ENCODE measurements at places on chromosomes 1 and 21. TPM values are rescaled to one million over a fixed set of nuclear protein-coding genes. Genes with fewer than 3 reads are reported as not detected.

Gene PCSK9
- polyA plus RNA-seq: 77.6 TPM

Gene TAL1
- not detected for polyA plus RNA-seq

GRCh38 chr1:85330711-85331290 lies 54.4 kb upstream of the BCL10 start:
- H3K4me1 ChIP-seq: peaks cover 31% of the 10 kb centered on the region
- no peak overlapping the region for H3K4me3 ChIP-seq
- no peaks in the 10 kb centered on the region for H3K27me3 ChIP-seq
- no peak for DNase-seq

DNA sequence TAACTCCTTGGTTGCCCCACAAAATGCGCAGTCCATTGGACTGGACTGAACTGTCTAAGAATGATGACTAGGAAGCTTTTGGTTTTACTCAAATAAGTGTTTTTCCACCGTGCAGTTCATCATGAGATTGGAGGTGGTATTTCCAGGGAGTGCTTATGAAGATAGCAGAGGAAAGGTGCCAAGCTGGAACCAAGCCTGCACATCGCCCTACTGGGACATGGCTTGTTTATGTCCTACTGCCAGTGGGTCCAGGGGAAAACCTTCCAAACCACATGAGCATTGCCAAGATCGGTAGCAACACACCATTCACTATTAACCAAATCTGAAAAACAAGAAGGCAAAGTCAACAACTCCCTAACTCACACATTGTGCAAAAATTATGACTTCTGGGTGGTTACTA lies 54.7 kb upstream of the DSCAM start:
- no peak overlapping the region for H3K4me3 ChIP-seq
- H3K27ac ChIP-seq: no peak overlapping the region
- H3K36me3 ChIP-seq: peaks cover 8% of the 10 kb centered on the region
- H3K27me3 ChIP-seq: no peaks in the 10 kb centered on the region

DNA sequence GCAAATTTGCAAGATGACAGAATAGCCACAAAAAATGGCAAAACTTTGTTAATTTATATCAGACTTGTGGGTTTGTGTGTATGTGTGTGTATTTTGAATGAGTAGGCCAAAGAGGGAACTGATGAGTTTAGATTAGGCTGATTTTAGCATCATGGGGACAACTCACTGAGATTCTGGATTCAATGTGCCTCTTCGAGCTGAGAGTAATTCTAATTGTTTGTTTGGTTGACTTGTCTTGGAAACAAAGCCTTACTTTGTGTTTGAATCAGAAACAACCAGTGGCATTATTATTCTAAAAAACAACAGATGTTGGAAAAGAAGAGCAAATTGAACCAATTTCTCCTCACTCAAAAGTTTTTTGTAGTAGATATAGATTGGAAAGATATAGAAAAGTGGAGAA lies 40.5 kb upstream of the C21orf91 start:
- H3K27ac ChIP-seq: no peak overlapping the region
- H3K36me3 ChIP-seq: no peaks in the 10 kb centered on the region
- H3K4me3 ChIP-seq: no peak overlapping the region
- peaks cover 6% of the 10 kb centered on the region for H3K4me1 ChIP-seq

Gene SELENOF
- 142 TPM for polyA plus RNA-seq

DNA sequence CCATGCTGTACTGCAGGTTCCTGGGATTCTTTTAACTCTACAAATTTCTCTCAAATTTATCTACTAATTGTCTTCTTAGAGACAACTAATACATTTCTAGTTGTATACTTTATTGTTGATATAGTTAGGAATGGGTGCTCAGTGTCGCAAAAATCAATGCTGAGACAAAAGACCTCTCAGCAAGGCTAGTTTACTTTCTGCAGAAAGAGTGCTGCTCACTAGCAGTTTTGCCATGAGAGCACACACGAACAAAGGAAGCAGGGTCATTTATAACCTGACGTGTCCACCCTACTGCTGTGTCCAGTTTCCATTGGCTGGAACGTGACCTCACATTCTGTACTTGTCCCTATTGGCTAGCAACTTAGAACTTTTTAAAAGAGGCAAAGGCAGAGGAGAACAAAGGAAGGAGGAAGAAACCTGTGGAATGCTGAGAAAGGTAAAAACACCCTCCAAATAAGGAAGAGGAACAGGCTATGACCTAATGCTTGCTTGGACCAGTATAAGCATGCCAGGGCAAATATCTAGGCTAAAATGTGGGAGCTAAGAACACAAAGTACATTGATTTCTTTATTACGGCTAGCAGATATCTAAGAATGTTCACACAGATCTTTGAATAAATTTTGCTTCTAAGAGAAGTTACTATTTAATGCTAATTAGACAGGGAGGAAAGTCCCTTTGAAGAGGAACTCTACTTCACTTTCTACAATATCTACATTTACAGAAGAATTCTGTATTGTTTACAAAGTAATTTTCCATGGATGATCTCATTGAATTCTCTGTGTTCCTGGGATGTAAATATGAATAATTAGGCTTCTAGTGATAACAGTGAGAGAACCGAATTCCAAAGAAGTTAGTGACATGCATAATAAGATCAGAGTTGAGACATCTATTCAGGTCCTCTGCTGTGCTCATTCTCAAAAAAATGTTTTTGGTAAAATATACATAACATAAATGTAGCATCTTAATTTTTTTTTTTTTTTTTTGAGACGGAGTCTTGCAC lies 86.0 kb upstream of the MAP10 start:
- H3K4me3 ChIP-seq: no peak overlapping the region
- H3K27me3 ChIP-seq: no peaks in the 10 kb centered on the region
- H3K36me3 ChIP-seq: no peaks in the 10 kb centered on the region
- no peaks in the 10 kb centered on the region for H3K4me1 ChIP-seq
- H3K27ac ChIP-seq: no peak overlapping the region

Gene WARS2
- polyA plus RNA-seq: 5.7 TPM

Gene PLA2G2F
- polyA plus RNA-seq: not detected

DNA sequence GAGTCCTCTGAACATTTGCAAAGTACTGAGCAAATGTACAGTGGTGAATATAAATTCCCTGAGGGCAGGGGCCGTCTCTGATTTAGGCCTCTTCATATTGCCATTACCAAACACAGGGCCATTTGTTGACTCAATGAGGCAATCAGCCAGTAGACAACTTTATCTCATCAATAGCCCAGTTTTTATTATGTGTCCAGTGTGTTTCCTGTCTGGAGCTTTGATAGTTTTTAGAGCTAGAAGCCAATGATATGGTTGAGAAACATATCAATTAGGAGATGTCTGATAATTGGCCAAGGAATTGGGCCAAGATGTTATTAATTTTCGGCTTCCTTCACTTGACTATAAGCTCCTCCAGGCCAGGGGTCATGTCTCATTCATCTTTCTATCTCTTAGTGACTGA lies 163.0 kb downstream of the ROR1 start:
- no peak for DNase-seq
- no peak overlapping the region for H3K4me3 ChIP-seq
- H3K27ac ChIP-seq: no peak overlapping the region
- no peaks in the 10 kb centered on the region for H3K36me3 ChIP-seq
- no peaks in the 10 kb centered on the region for H3K4me1 ChIP-seq

DNA sequence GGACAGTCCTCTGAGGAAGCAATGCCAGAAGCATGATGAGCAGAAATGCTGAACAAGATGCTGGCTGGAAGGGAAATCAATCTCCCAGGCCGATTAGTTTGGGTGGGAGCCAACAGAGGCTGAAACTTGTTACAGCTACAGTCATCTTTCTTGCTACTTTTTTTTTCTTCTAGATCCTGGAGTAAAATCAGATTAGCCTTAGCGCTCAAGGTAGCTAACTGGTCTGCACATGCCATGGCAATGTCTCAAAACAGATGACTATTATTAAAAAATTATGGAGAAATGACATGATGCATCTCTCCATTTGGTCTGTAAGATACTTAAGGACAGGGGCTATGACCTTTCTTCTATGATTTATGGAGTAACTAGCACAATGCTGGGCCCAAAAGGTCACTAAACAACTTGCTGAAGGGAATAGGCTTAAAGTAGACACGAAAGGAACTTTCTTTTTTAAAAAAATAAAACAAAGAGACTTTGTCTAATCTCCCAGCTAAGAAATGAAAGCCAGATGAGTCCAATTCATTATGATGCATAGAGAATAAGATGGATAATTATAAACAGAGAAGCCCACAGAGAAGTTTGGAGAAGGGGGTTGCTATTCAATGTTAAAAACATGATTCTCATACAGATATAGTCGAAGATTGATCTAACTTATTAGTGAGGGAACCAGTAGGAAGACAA lies 42.5 kb downstream of the UTP25 start:
- no peaks in the 10 kb centered on the region for H3K4me1 ChIP-seq
- no peak for DNase-seq
- H3K27ac ChIP-seq: no peak overlapping the region
- H3K36me3 ChIP-seq: peaks cover 5% of the 10 kb centered on the region
- H3K4me3 ChIP-seq: no peak overlapping the region

DNA sequence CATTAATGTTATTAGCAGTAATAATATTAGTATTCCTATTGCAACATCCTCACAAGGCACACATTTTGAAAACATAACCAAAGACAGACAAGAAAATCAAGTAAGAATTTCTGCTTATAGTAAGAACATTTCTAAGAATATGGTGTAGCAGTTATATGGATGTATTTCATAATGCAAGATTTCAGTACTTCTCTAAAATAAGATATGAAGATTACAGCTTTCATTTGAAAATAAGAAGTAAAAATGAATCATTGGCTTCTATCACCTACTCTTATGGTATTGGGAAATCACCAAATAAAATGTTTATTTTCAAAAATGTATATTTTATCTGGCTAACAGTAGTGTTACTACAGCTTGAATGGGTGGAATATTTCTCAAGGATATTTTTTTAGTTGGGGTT lies 103.8 kb upstream of the USP25 start:
- no peak overlapping the region for H3K27ac ChIP-seq
- H3K27me3 ChIP-seq: no peaks in the 10 kb centered on the region
- H3K4me3 ChIP-seq: no peak overlapping the region
- DNase-seq: no peak
- H3K4me1 ChIP-seq: no peaks in the 10 kb centered on the region
- no peaks in the 10 kb centered on the region for H3K36me3 ChIP-seq

Gene GBP6
- not detected for polyA plus RNA-seq

GRCh38 chr1:169901115-169901514 lies 7.4 kb upstream of the SCYL3 start:
- no peak for DNase-seq
- no peaks in the 10 kb centered on the region for H3K27me3 ChIP-seq
- H3K4me1 ChIP-seq: 0 out of 2 replicates have a peak, but pooled peaks cover 6% of the 10 kb centered on the region
- no peak overlapping the region for H3K4me3 ChIP-seq
- no peak overlapping the region for H3K27ac ChIP-seq

GRCh38 chr1:980602-981395 lies 1.1 kb downstream of the PERM1 start:
- no peak overlapping the region for H3K27ac ChIP-seq
- no peaks in the 10 kb centered on the region for H3K36me3 ChIP-seq
- H3K4me3 ChIP-seq: no peak overlapping the region
- peaks cover 21% of the 10 kb centered on the region for H3K27me3 ChIP-seq
- H3K4me1 ChIP-seq: no peaks in the 10 kb centered on the region
- DNase-seq: no peak

Gene TMEM240
- 1.9 TPM for polyA plus RNA-seq

- no peak overlapping the region for H3K4me3 ChIP-seq
- H3K27ac ChIP-seq: no peak overlapping the region
- no peaks in the 10 kb centered on the region for H3K4me1 ChIP-seq
- DNase-seq: no peak
Measured at GRCh38 chr21:41258617-41259016, 58.0 kb upstream of the FAM3B start.

Gene ELF3
- 10.9 TPM for polyA plus RNA-seq

DNA sequence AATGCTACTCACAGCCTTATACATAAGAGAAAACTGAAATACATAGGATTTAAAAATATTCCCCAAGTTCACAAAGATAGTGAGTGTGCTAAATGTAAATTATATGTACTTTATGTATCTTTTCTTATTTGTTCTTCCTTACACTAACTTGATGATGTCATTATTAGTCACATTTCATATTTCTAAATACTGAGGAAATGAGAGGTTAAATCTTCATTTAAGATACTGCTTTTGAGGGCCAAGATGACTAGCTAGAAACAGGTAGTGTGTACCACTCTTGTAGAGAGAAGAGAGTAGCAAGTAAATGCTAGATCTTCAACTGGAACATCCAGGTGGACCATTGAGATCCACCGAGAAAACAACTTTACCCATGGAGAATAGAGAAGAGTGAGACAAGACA lies 29.8 kb downstream of the PYHIN1 start:
- no peak overlapping the region for H3K4me3 ChIP-seq
- H3K4me1 ChIP-seq: no peaks in the 10 kb centered on the region
- H3K36me3 ChIP-seq: no peaks in the 10 kb centered on the region
- DNase-seq: no peak
- H3K27me3 ChIP-seq: no peaks in the 10 kb centered on the region

Gene RNU1-1
- not detected for polyA plus RNA-seq

- no peak overlapping the region for H3K27ac ChIP-seq
- H3K27me3 ChIP-seq: no peaks in the 10 kb centered on the region
- no peak overlapping the region for H3K4me3 ChIP-seq
- no peak for DNase-seq
- no peaks in the 10 kb centered on the region for H3K4me1 ChIP-seq
Measured at GRCh38 chr1:20076710-20077461, 6.9 kb downstream of the PLA2G5 start.

DNA sequence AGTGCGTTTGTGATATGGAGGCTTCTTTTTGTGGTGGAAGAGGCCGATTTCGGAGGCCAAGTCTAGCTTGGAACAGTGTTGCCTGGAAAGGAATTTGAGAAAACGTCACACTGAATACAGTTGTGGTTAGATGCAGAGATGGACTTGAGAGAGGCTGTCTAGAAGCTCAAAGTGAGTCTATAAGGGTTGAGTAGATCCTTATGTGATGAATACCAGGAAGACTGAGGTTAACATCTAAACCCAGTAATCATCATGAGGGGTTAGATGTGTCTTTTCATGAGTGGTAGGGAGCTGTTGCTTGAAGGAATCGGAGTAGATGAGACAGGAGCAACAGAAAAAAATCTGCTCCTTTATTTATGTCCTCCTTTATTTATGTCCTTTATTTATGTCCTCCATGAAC lies 114.6 kb upstream of the IVNS1ABP start:
- no peaks in the 10 kb centered on the region for H3K36me3 ChIP-seq
- no peak overlapping the region for H3K4me3 ChIP-seq
- H3K4me1 ChIP-seq: no peaks in the 10 kb centered on the region
- no peaks in the 10 kb centered on the region for H3K27me3 ChIP-seq
- DNase-seq: no peak

Gene SYTL1
- polyA plus RNA-seq: 12.3 TPM

GRCh38 chr21:25412100-25412499 lies 195.2 kb downstream of the MRPL39 start:
- no peaks in the 10 kb centered on the region for H3K36me3 ChIP-seq
- no peaks in the 10 kb centered on the region for H3K27me3 ChIP-seq
- no peak overlapping the region for H3K4me3 ChIP-seq
- no peaks in the 10 kb centered on the region for H3K4me1 ChIP-seq
- DNase-seq: no peak

- no peak overlapping the region for H3K4me3 ChIP-seq
- no peak for DNase-seq
- peaks cover 3% of the 10 kb centered on the region for H3K27me3 ChIP-seq
- H3K36me3 ChIP-seq: no peaks in the 10 kb centered on the region
- 0 out of 2 replicates have a peak, but pooled peaks cover 2% of the 10 kb centered on the region for H3K4me1 ChIP-seq
Measured at GRCh38 chr1:59973719-59974118, 47.1 kb upstream of the CYP2J2 start.

Gene CDK18
- polyA plus RNA-seq: 17.3 TPM
